ENCODE measurements at places on chromosomes 7 and 10.

DNA sequence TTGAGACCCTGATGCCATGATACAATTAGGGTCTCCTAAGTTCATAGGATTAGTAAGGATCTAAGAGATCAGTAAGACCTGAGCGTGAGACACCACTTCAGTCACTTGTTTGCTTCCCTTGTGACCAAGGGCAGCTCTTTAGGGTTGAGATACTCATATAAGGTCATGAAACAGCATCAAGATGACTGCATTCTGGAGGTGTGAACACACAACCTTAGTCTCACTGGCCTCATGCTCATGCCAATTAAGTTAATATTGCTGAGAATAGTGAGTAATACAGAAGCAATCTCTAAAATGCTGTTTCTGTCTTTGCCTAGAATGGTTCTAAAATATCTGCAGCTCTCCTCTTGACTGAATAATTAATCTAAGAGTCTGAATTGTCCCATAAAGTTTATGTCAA, 39.6 kb upstream of the KLHL7 start:
- no peak for DNase-seq

- no peak for DNase-seq
Measured at GRCh38 chr10:124308056-124308645, 110.6 kb downstream of the OAT start.

GRCh38 chr7:101235050-101235449, 2.6 kb downstream of the CLDN15 start:
- DNase-seq: peak; percentile 53

DNA sequence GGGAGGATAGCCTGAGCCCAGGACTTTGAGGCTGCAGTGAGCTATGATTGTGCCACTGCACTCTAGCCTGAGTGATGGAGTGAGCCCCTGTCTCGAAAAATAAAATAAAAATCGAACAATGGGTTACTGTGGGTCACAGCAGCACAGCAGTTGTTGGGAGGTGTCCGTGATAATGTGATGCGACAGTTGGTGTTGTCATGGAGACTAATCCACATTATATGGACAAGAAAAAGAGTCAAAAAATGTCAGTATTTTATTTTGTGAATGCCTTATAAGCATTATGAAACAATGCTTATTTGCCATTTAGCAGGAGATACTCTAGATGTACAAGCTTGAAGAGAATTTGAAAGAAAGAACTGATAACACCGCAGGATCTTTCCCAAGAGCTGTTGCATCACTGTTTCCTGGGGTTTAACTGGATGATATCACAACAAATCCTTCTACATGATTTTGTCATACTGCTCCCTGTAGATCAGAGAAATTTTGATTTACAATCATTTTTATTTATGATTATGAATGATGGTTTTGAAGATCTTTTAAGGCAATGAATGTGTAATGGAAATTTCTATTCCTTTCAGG, 195.4 kb downstream of the BAMBI start:
- DNase-seq: no peak

DNA sequence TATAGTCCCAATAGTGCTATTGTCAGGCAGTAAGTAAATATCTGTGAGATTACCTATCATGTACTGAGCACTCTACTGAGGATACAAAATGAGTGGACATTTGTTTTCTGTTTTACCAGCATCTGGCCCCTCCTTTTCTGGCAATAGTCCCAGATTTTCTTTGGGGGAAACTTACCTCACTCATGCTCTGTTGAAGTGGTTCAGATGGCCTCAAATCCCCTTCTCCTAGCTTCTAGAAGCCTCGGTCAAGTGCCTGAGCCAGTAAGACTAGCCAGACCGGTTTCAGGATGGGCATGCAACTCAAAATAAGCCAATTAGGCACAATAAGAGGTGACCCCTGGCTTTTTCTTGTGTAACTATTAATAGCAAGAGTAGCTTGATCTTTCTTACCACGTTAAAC, 19.7 kb downstream of the TRDMT1 start:
- DNase-seq: peak; percentile 51

DNA sequence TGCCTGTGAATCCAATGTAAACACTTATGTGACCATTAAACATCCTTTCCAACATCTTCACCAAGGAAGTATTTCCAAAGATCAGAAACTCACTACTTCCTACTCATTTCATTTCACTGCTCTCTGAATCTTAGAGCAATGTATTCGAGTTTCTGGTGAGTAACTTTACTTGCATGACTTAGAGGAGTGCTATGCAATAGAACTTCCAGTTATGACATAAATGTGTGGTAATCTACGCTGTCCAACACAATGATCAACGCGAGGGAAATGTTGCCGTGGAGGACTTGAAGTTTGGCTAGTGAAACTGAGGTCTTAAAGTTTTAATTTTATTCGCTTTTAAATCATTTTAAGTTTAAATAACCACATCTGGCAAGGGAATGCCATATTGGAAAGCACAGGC, 1326.3 kb downstream of the XPNPEP1 start:
- no peak for DNase-seq

GRCh38 chr7:33590916-33591315, 314.4 kb upstream of the BMPER start:
- peak; percentile 40 for DNase-seq

GRCh38 chr7:43764807-43765491, 6.5 kb downstream of the BLVRA start:
- no peak for DNase-seq

DNA sequence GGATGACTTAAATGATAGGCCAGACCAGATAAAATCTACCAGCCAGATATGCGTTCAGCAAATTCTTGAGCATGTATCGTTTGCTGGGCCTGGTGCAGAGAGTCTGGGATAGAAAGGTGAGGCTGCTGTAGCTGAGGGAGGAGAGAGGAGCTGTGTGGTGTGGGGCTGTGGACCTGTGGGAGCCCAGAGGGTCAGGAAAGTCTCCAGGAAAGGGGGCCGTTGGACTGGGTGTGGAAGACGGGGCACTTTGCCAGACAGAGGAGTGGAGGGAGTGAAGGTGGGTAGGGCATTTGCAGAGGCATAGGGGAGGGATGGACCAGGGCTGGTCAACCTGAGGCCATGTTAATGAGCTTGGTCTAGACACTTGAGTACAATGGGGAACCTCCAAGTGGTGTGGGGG, 124.7 kb upstream of the UNC5B start:
- DNase-seq: no peak

GRCh38 chr10:127257395-127257794, 61.0 kb upstream of the INSYN2A start:
- DNase-seq: no peak

- no peak for DNase-seq
Measured at GRCh38 chr10:95785317-95785716, 29.4 kb downstream of the ENTPD1 start.

DNA sequence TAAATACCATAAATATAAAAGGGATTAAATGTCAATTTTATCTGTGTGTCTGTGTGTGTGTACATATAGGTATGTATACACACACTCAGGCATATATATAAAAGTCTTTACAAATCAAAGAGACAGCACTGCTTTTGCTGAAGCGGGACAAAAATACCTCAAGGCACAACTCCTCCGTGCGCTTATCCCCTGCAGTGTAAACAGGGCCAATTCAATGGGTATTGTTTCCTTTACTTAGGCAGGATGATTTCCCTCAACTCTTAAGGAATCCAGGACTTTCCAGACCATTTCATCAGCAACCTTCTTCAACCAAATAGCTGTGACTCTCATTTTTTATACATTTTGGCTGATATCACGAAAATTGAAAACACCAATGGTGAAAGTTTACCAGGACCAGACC, 227.7 kb downstream of the CRPPA start:
- no peak for DNase-seq

DNA sequence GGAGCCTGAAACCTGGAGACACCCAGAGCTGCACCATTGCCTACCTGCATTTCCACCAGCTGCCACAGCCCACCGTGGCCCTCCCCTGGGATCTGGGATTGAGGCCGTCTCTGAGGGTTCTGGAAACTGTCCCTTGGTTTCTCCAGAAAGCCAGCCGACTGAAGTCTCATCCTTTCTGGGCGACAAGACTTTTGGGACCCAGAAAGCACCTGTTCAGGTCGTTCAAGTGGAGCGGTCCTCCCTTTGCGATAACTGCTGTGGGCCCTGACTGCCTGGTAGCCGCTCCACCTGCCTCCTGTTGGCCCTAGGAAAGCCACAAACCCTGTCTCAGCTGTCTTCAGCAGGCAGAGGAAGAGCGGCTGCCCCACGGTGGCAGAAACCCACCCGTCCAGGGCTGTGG, 346.0 kb upstream of the MKI67 start:
- DNase-seq: no peak

- no peak for DNase-seq
Measured at GRCh38 chr10:69269761-69270160, 8.5 kb upstream of the HK1 start.

DNA sequence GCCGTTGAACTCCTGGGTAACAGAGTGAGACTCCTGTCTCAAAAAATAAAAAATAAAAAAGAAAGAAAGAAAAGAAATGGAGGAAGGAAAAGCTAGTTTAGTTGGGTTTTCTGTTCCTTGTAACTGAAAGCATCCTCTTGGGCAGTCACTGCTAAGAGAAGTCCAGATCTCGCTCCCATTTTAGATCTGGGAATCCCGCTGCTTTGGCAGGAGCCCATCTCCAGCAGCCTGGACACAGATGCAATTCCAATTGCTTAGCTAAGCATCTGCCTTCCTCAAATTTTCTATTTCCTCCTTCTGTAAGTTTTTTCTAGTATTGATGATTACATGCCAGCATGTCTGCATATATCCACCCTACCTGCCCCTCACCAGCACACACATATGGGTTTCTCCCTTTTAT, 54.1 kb downstream of the DENND2A start:
- DNase-seq: no peak

DNA sequence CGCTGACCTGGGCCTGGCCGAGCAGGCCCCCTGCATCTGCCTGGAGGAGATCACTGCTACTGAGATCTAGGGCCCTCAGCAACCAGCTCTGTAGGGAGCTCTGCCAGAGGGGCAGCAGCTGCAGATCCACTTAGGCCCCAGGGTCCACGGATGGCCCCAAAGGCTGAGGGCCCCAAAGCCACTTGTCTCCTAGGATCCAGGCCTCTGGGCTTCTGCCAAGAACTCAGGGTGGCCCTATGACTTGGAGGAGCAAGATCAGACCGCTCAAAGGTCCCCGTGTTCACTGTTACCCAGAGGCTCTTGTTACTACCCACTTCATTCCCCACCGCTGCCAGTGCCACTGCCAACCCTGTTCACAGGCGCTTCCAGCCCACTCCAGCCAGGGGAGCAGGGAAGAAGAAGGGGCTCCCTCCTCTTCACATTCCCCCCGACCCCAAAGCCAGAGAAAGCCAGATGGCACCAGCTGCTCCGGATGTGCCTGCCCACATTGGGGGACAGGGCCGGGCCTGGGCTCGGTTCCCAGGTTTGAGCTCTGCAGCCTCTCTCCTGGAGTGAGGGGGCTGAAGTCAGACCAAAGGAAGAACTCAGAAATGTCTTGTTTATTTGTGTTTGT, 7.6 kb downstream of the LZTS2 start:
- no peak for DNase-seq

DNA sequence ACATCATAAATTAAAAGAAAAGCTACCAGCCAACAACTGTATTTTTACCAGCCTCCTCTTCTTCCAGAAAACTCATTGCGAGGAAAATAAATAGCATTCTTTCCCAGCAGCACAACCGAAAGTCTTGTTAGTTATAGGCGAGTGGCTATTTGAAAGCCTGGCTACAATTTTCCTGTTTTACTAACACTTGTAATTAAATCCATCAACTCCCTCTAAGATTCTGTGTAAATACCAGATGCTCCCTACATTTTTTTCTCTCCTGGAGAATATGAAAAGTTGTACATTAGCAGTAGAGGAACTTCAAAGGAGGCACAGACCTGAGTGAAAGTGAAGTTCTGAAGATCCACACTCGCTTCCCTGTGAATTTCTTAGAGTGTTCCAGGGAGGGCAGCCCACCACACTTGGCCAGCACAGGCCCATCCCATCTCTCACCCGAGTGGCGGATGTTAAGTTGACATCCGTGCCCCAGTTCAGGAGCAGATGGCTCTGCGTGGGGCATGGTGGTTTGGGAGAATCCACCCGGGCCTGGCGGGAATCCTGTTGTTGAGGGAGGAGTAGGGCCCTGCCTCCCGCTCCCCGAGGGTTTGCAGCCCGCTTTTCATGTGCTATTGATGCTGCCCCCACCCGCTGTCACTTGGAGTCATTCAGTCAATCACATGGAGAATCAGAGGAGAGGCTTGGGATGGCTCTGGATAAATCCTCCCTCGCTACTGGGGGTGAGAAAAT, 451.0 kb upstream of the GALNT17 start:
- no peak for DNase-seq

DNA sequence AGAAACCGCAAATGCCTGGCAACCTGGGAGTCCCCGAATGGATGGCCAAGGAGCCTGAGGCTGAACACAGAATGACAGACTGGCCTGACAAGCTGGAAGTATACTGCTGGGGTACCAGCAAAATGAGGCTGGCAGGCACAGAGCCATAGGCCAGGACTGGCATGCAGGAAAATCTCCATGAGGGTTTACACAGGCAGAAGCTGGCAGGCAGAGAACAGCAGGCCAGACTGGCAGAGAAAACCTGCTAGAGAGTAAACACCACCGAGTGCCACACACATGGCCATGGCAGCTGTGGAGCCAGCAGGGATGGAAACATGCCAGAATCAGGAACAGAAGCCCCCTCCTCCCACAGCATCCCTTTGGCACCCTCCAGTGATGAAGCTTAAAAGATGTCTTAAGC, 63.4 kb downstream of the CRPPA start:
- no peak for DNase-seq

DNA sequence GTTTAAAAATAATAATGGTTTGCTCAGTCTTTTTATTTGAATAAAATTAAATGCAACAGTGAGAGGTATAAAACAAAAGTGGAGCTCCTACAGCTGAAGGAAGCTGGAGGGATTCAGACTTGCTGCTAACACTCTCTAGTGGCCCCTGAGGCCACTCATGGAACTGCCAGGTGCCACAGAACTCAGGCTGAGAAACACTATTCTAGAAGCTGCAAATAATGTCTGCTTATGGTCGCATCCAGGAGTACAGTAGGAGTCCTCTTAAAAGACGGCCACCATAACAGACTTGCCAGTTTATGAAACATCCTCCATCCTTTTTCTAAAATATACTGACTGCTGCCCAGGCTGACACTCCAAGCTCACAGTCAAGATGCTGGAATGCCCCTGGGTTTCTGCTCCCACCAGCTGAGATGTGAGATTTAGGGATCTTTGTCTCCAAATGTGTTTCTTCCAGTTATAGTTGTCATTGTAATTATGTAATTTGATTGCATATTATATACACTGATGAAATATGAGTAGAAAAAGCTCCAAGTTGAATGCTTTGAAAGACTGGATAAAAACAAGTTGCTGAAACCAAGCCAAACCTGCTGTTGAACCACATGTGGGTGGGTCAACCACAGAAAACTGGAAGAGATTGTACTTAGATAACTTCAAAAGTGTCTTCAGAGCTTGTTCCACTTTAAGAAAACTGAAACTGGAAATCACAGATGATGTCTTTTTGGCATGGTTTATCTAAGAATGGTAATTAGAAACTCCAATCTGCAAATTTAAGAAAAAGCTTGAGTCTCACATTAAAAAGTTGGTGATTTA, 213.7 kb upstream of the AOAH start:
- no peak for DNase-seq

Measured in dermis blood vessel endothelial cell (primary cell).